ENCODE measurements at places on chromosomes 11 and 22.

GRCh38 chr11:129143335-129143734 lies 48.8 kb downstream of the ARHGAP32 start:
- no peak for DNase-seq

DNA sequence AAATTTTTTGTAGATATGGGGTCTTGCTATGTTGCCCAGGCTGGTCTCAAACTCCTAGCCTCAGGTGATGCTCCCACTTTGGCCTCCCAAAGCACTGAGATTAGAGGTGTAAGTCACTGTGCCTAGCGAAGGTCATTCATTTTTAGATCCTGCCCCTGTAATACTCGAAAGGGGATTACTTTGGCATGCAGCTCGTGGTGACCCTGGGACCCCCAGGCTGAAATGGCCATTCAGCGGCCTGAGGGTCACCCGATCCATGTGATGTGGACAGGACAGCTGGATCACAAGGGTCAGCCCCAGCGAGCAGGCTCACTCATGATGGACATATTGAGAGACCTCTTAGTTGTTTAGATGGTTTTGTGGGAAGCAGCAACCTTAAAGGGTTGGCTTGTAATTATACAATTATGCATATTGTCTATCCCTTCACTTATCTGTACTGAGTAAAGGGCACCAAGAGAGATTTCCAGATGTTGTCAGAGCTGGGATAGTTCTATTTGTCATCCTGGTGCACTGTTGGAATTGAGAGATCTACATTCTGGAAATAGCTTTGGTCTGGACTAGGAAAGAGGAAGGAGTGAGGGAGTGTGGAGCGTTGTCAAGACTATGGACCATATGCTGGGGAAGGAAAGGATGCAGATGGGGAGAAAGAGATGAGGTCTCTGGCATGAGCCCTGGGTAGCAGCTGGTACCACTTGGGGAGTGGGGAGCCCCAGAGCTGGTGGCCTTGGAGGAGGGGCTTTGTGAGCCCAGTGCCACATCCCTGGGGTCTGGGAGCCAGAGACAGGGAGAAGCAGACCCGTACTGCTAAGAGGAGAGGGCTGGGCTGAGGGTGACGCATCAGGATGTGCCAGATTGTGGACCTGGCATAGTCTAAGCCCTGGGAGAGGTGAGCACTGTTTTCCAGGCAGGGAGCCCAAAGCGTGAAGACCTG lies 15.5 kb downstream of the RHBDD3 start:
- no peak for DNase-seq

GRCh38 chr11:78420796-78421209 lies 3.2 kb upstream of the GAB2 start:
- DNase-seq: no peak

DNA sequence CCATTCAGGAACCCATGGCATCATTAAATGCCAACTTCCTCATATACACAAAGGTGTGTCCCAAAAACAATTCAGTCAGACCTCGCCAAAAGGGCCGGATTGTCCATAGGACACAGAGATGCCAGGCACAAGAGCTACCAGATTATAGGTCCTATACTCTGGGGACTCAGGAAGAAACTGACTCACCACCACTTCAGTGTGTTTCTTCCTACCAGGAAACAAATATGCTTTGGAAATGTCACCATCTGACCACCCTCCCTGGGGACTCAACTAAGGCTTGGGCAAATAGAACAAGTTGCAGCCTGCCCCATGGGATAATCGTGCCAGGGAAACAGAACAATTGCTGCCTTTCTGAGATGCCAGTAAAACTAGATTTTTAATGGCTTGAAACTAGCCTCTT lies 11.7 kb downstream of the POU2AF3 start:
- no peak for DNase-seq

DNA sequence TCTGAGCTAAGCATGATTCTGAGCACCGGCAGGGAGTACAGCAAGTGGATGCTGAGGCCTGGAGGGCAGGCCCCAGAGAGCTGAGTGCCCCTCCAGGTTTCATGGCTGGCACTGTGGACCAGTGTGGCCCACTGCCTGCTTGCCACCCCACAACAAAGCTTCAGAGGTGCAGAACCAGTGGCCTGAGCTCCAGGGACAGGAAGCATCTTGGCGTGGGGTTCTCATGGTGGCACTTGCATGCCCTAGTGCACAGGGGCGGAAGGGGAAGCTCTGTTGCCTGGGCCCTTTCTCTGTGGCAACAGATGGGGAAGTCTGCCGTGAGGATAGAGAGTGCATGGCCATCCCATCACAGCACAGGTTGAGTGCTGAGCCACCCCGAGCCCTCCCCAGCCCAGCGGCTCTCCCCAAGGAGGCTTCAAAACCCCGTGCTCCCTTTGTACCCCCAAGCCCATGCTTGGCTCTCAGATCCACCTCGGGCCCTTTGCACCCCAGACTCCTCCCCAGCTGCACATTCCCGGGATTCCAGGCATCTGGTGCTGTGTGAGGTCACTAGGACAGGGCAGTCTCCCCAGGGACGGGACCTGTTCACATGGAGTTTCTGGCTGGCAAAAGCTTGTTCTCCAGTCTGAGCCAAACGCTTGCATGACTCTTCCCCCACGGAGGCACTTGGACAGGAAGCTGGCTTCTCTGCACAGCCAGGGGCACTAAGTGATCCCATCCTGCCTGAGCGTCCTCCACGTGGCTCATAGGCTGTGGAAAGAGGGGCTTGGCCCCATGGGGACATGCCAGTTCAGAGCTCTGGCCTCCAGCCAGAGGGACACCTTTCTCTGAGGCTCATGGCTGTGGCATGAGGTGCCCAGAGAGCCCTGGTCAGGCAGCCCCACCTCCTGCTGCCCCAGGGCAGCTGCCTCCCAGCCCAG lies 4.2 kb downstream of the SLC25A1 start:
- no peak for DNase-seq

DNA sequence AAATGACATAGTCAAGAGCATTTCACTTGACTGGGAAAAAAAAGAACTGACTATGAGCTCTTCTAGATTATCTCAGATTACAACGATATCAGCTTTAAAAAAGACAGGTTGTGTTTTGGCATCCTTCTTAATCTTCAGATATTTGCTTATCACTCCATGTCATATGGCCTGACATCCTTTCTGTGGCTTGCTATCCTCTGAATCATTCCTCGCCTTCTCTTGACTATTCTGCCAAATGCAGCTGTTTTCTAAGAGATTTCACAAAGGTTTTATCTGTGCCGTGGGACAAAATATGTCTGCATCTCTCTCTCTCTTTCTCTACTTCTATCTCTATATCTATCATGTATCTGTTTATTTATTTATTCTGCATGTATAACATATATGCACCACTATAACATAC lies 746.1 kb downstream of the CNTN5 start:
- no peak for DNase-seq

DNA sequence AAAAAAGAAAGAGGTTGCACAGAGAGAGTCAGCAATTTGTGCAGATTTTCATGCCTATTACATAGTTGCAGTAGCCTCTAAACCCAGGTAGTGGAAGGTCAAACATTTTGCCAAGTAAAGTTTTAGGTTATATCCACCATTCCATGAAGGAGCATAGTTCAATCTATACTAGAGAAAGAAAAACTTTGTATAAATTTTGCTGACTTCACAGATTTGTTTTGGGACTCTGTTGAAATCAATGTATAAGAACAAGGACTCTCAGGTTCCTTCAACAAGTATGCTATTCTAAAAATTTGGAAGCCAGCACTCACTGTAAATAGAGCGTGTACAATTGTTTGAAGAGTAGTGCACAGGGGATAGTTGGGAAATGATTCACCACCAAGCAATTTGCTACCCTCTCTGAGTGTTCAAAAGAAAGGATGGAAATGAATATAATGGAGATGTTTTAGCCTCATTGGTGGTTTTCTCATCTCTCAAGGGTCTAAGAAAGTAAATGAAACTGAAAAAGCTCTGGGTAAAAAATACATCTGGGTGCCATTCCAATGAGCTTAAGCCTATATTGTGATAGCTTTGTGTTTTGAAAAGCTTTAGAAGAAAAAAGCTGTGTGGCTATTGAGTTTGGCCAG lies 508.4 kb upstream of the LUZP2 start:
- DNase-seq: no peak

GRCh38 chr11:115656669-115657068 lies 152.5 kb upstream of the CADM1 start:
- DNase-seq: no peak

GRCh38 chr22:27919942-27920755 lies 1.1 kb upstream of the PITPNB start:
- DNase-seq: no peak

- DNase-seq: peak; percentile 67
Measured at GRCh38 chr22:22877523-22878210, 9.9 kb upstream of the IGLL5 start.

GRCh38 chr22:19438298-19438697 lies 6.0 kb downstream of the MRPL40 start:
- no peak for DNase-seq

GRCh38 chr11:18022419-18022818 lies 9.6 kb upstream of the SERGEF start:
- no peak for DNase-seq

DNA sequence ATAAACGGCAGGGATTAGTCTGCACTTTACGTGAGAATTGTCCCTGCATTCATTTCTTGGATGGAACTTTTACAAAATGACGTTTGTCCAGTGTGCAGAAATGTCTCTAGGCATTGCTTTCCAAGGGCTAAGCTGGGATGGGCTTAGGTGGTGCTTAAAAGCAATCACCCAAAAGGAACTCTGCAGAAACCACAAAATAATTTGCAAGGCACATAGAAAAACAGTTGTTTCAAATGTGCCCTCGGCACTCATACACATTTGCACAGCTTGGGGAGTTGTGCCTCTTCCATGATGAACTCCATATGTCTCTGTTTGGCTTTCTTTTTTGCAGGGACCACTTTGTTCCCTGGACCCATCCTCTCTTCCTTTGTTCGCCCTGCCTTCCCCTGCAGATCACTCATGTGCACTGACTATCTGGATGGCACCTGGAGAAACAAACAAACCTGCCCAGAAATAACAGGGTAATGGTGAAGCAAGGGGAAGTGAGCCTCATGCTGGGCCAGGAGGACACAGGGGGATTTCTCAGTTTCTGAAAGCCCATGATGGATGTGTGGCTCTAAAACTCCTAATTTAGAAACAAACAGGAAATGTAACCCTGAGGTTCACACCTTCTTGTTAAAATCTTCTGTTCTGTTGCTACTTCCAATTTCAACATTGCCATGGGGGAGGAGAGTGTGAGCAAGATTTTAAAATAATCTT lies 150.2 kb downstream of the SNX19 start:
- DNase-seq: no peak

GRCh38 chr22:46230262-46230901 lies 19.7 kb downstream of the CDPF1 start:
- DNase-seq: no peak

Data from stimulated activated CD8-positive, alpha-beta memory T cell treated with anti-CD3 and anti-CD28 coated beads, Interleukin-4, amount 100 ng/mL, for 1 hour (primary cell).